Lung (tissue), 17 donors: ENCODE measurements at places on chromosomes 2 and 18. TPM values are rescaled to one million over a fixed set of nuclear protein-coding genes. Genes with fewer than 3 reads are reported as not detected.

DNA sequence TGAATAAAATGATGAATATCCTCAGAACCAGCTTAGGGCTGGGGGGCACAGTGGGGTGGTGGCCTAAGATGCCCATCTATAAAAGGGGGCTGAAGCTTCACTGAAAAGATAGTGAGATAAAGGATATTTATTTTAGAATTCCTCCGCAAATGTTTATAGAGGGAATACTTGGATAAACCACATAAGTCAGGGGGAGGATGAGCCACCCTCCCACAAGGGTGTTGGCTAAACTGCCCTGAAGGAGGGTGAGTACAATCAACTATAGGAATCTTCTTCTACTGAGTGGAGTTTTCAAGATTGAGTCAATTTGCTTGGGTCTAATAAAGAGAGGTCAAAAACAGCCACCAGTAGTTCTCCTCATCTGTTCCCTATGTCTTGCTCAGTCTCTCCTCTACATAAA, 114.5 kb upstream of the TANK start:
- DNase-seq, result no peak

The SERPINB13 gene
- total RNA-seq, result 0.20 TPM

DNA sequence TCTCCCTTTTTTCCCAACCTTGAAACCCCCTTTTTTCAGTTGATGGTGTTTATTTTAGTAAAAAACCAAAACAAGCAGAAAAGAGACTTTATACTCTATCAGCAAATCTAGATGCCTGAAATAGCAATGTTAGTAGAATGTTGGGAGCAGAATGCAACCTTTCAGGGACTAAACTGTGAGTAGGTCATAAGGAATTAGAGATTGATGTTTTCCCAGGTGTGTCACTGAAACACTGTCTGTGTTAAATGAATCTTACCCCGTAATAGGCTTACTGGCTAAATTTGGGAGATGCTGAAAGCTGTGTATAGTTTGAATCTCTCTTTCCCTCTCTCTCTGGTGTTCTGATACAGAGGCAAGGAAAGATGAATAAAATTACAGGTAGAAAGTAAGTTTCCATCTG, 43.8 kb downstream of the AGFG1 start:
- no peak for DNase-seq

DNA sequence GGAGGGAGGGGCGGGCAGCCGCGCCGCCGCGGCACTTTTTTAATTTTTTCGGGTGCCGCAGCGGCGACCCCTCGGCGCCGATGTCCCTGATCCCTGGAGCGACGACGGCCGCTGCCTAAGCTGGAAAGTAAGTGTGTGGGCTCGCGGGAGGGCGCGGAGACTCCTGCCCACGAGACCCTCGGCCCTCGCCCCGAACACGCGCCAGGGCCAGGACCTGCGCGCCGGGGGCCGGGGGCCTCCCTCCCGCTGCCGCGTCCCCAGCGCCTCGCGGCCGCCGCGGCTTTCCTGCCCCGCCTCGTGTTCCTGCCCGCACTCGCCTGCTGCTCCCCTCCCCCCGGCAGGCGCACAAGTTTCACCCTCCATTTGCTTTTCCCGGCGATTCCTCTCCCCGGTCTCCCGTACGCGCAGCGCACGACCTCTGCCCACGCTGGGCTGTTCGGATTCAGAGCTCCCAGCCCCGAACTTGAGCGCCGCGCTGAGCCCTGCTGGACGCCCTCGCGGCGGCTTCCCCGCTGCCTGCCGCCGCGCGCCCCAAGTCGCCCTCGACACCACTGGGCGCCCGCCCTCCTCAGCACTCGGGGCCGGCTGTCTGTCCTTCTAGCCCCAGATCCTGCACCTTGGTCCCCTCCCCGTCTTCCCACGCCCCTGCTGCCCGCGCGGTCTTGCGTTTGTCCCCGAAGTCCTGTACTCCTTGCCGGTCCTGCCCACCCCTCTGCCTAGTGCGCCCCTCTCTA, 507 bp downstream of the PKP4 start:
- DNase-seq, result no peak

GRCh38 chr2:219106251-219106650, 45.5 kb upstream of the IHH start:
- no peak for DNase-seq

- DNase-seq, result no peak
These were observed 906.1 kb downstream of the SLC4A3 start for GRCh38 chr2:220533485-220533884.

DNA sequence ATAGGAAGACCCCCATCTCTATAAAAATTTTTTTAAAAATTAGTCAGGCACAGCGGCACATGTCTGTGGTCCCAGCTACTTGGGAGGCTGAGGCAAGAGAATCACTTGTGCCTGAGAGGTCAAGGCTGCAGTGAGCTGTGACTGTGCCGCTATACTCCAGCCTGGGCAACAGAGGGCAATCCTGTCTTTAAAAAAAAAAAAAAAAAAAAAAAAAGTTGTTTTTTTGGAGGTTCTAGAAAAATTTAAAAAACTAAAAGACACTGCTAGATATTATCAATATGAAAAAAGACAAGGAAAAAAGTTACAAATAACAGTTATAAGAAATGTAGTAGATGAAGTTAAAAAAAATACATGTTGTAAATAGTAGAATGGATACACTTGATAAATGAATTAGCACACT, 56.1 kb upstream of the C2orf15 start:
- DNase-seq, result no peak

DNA sequence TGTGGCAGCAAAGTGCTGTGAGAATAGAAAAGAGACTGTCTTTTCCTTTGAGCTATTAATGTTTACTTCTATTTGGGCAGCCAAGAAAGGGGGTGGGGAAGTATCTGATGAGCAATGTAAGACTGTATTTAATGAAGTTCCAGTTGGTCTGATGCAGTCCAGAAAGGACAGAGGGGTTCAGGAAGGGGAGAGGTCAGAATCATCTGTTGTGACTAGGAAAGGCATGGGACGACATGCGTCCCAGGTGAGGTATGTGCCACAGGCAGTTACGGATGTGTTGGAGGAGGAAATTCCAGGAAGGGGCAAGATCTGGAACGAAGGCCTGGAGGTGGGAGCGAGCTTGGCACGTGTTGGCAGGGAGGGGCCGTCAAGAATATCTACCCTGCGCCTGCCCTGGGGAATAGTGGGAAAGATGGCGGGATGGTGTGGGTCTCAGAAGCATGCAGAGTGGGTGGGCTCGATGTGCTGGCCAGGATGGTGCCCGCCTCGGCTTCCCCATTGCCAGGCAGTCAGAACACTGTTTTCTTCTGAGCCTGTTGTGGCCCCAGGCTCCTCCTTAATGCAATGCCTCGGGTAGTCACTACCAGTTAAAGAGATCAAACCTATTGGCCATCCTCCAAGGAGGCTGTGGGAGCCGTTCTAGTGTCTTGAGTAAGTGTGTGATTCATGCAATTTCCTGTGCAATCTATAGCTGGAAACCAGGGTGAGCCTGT, 57.8 kb upstream of the TXNDC2 start:
- no peak for DNase-seq

The INPP5D gene
- 24.9 TPM for total RNA-seq

The AGFG1 gene
- total RNA-seq, result 90.2 TPM

- no peak for DNase-seq
These were observed 87.4 kb downstream of the GAREM1 start for GRCh38 chr18:32383050-32383819.

The CYTIP gene
- total RNA-seq, result 21.4 TPM
